ENCODE measurements at places on chromosomes 5 and 9.

- DNase-seq, result no peak
These were observed 196.3 kb upstream of the KLF4 start for GRCh38 chr9:107685901-107686300.

- no peak for DNase-seq
These were observed 226.6 kb downstream of the MEF2C start for GRCh38 chr5:88656221-88656950.

- no peak for DNase-seq
These were observed 16.2 kb downstream of the HACD4 start for GRCh38 chr9:21015129-21015815.

DNA sequence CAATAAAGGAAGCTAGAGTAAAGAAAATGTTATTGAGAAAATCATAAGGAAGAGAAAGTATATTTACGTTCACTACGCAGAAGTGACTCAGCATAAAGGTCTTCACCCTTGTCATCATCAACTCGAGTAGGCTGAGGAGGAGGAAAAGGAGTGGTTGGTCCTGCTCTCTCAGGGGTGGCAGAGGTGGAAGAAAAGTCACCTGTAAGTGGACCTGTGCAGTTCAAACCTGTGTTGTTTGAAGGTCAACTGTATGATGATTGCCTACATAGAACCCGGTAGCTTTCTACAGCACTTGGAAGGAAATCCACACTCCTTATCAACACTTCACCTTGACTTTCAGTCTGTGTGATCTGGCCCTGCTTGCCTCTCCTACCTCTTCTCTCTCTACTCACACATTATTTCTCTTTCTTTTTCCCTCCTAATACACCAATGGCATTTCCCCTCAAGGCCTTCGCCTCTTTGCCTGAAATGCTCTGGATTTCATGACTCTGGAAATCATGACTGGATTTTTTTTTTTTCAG, 109.3 kb upstream of the CPEB4 start:
- DNase-seq, result peak; percentile 46

DNA sequence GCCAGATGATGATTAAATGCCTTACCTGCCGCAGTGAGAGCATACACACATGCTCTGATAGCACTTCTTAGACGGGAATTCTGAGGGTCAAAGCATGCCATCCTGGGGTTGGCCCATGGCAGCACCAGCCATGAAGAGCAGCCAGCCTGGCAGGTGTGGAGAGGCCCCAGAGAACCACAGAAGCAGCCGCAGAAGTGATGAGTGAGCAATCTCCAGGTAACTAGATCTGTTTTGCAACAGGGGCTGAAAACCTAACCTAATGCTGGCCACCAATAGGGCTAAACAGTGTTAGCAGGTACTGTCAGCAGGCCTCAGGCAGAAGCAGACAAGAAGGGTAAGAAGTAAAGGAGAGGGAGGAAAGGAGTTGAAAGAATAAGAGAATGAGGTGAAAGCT, 33.5 kb upstream of the HOMER1 start:
- DNase-seq, result no peak

- DNase-seq, result no peak
These were observed 110.7 kb downstream of the NR6A1 start for GRCh38 chr9:124660341-124660801.

- DNase-seq, result no peak
These were observed 5.8 kb downstream of the GCNT4 start for GRCh38 chr5:75046366-75047142.

- no peak for DNase-seq
These were observed 710 bp downstream of the WNK2 start for GRCh38 chr9:93184432-93185265.

DNA sequence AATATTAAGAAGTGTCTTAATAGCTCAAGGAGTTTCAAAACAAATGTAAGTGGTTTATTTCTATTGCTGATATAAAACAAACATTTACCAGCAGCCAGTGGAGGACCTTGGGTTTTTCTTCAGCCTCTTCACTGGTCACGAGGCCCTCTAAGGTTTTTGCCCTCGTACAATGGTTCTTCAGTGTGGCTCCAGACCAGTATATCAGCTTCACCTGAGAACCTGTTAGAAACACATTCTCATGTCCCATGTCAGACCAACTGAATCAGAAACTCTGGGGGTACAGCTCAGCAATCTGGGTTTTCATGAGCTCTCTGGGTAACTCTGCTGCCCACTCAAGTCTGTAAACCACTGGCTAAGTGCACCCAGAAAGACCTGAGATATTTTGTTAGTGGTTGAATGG, 12.9 kb downstream of the WWC1 start:
- no peak for DNase-seq

GRCh38 chr5:132142459-132142858, 68.9 kb downstream of the CSF2 start:
- no peak for DNase-seq
